ENCODE measurements at places on chromosomes 16 and 17.

DNA sequence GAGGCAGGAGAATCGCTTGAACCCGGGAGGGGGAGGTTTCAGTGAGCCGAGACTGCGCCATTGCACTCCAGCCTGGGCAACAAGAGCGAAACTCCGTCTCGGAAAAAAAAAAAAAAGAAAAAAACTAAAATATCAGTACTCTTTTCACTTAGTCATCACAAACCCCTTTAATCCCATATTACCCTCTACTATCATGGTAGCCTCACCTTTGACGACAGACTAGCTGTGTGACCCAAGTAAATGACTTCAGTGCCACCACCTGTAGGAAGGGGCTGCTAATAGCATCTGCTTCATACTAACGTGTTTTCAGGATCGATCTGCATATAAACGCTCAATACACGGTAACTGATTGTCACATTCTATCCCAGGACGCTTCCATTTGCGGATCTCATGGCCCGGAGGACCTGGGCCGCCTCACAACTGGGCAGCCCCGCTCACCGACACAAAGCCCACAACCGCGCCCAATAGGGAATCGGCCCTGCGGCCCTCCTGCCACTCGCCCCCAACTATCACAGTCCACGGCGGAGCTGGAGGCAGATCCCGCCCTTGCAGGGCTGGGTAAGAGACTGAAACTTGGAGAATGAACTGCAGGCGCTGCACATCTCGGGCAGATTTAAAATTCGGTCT is 1.1 kb upstream of the ZNF263 start:
- DNase-seq: no peak

- DNase-seq: no peak
Measured at GRCh38 chr17:18977646-18978045, 25.7 kb downstream of the SLC5A10 start.

DNA sequence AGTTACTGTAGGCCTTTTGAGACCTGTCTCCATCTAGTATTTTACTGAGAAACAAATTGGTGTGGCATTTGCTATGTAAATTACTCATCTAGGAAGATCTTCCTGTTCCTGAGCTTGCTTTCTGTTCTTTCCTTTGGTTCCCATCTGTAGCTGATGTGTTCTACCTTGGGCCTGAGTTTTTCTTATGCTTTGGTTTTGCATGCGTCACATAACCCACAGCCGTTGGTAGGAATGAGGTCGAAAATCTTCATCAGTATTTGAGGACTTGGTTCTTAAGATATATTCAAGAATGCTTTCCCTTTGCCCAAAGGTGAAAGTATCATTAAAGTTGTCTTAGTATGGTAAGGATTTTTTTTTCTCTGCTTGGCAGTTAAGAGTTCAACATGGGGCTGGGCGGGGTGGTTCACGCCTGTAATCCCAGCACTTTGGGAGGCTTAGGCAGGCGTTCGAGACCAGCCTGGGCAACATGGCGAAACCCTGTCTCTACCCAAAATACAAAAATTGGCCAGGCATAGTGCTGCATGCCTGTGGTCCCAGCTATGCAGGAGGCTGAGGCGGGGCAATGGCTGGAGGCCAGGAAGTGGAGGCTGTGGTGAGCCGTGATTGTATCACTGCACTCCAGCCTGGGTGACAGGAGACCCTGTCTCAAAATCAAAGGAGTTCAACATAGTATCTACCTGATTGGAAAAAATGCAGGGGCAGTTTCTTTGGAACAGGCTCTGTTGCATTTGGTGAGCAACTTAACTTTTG is 28.8 kb downstream of the IST1 start:
- no peak for DNase-seq

- no peak for DNase-seq
Measured at GRCh38 chr17:81365148-81365600, 30.1 kb upstream of the BAHCC1 start.

DNA sequence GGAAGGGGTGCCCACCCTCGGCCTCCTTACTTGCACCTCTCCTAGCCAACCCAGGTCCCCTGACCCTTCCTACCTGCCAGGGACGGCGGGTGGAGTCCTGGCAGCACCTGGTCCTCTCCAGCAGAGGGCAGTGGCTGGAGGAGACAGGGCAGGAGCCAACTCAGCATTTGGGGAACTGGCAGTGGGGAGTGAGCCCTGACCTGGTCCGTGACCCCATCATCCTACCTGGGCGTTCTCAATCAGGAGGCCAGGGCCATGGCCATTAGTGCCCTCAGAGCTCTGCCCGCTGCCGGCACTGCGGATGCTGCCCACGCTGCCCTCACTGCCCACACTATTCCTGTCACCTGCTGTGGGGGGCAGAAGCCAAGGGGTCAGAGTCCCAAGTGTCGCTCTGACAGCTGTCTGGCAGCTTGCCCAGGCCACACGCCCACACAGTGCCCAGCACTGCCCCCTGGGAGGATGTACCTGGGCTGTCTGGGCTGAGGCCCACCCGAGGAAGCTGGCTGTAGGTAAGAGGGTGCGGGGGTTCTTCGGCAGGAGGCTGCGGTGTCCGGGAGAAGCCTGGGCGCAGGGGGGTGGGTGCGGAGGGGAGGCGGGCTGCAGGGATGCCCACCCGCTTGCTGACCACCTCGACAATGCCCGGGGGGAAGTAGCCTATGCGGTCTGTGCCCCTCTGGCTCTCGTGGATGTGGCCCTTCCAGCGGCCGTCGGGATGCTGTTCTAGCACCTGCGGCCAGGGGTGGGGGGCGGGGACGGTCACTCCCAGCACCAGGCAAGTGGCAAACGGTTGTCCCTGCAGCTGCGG is 10.8 kb downstream of the CASKIN2 start:
- DNase-seq: no peak

DNA sequence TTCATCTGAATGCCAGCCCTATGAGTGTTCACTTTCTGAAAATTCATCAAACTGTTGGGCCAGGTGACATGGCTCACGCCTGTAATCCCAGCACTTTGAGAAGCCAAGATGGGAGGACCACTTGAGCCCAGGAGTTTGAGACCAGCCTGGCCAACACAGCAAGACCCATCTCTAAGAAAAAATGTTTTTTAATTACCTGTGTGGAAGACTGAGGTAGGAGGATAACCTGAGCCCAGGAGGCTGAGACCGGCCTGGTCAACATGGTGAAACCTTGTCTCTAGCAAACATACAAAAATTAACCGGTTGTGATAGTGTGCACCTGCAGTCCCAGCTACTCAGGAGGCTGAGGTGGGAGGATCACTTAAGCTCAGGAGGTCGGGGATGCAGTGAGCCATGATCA is 10.3 kb downstream of the MYH11 start:
- no peak for DNase-seq

Measured in NCI-H187 (cell line).